ENCODE measurements at places on chromosomes 13 and 19.
A peak's percentile ranks its signal among the peaks of the same experiment; 100 is the strongest.

GRCh38 chr13:74372511-74372910 lies 238.3 kb upstream of the KLF12 start:
- no peak for DNase-seq

DNA sequence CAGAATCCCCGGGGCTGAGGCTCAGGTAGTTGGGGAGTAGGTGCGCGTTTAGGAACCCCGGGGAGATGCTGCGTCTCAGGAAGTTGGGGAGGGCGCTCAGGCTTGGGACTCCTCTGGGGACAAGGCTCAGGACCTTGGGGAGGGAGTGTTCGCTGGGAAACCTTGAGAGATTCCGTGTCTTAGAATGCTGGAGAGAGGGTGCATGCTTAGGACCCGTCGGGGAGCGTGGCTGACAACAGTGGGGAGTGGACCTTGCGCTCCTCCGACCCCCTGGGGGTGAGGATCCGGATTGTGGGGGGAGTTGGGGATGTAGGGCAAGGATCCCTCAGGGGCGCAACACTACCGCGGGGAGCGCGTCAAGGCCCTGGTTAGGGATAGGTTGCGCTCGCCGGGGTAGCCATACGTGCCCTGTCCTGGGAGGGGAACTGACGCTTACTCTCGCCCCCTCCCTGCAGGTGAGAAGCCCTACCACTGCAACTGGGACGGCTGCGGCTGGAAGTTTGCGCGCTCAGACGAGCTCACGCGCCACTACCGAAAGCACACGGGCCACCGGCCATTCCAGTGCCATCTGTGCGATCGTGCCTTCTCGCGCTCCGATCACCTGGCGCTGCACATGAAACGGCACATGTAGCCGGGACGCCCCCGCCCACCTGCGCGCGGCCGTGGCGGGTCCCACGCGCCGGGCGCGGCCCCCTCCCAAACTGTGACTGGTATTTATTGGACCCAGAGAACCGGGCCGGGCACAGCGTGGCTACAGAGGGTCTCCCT lies 2.0 kb downstream of the KLF2 start:
- peak; percentile 55 for DNase-seq

GRCh38 chr13:112688560-112689302 lies 1.1 kb upstream of the ATP11A start:
- no peak for DNase-seq

DNA sequence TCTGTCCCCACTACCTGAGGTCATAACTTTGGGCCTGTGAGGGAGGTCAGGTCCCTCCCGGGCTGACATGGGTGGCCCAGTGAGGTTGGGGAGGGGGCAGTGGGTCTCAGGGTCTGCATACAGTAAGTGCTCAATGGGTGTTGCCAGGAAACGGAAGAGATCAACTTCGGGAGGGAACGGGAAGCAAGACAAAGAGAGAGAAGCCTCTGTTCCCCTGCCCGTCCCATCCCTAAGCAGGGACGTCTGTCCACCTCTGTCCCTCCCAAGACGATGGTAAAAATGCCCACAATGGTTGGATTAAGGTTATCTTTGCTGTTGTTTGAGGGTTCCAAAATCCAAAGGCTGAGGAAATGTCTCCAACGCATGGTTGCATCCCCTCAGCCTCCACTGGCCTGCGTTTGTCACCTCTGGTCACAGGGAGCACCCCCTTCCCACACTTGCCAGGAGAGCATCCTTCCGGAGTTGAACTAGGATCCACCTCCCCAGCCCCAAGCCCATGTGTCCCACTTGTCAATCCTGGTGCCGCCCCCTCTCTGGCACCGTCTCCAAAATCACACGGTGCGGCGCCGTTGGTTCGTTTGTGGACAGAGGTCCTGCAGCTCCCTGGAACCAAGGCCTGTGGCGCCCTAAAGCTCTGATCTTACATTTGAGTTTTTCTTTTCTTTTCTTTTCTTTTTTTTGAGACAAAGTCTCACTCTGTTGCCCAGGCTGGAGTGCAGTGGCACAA lies 774 bp upstream of the HOMER3 start:
- DNase-seq, result no peak

Measured in left ventricle myocardium superior (tissue), 1 donor.